ENCODE measurements at places on chromosomes 1 and 21. TPM values are rescaled to one million over a fixed set of nuclear protein-coding genes. Genes with fewer than 3 reads are reported as not detected.

Gene OVAAL
- not detected for polyA plus RNA-seq

Gene ILDR2
- polyA plus RNA-seq = 18.1 TPM

GRCh38 chr1:209901211-209901610 is 36.8 kb upstream of the SYT14 start:
- no peak for DNase-seq

GRCh38 chr1:232868793-232869491 is 63.7 kb downstream of the MAP10 start:
- DNase-seq = no peak

GRCh38 chr1:245683676-245684075 is 528.9 kb downstream of the KIF26B start:
- no peak for DNase-seq

- no peak for DNase-seq
Measured at GRCh38 chr1:152502496-152503180, 8.0 kb upstream of the LCE5A start.

DNA sequence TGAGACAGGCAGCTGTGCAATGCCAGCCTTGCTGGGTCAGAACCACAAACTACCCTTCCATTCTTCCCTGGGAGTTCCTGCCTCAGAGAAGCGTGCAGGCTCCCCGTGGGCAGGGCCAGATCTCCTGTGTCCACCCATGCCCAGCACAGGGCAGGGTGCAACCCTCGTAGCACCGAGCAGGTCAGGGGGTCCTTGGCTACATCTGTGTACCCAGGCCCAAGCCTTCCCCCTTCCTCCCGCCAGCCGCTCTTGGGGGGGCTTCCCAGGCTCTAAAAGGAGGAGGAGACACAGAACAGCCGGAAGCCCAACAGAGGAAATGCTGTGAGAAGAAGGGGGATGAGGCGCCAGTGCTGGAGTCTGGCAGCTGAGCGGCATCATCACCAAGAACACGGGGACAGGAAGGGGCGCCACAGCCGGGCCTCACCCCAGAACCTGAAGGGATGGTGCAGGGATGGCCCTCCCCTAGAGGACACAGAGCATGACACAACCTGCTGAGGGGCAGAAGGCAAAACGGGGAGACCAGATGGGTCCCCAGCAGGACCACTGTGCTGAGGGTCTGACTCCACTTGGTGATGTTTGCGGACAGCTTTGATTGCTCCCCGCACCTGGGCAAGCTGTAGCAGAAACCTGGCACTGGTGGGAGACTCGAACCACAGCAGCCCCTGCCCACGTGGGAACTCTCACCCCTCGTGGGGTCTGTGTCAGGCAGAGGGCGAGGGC is 233.2 kb downstream of the NPHP4 start:
- no peak for DNase-seq

- no peak for DNase-seq
Measured at GRCh38 chr1:8674912-8675311, 142.5 kb downstream of the RERE start.

- no peak for DNase-seq
Measured at GRCh38 chr1:20497506-20497905, 10.4 kb downstream of the MUL1 start.

- no peak for DNase-seq
Measured at GRCh38 chr1:145985502-145986439, 10.6 kb downstream of the TXNIP start.
